ENCODE measurements at places on chromosomes 7 and 10.

DNA sequence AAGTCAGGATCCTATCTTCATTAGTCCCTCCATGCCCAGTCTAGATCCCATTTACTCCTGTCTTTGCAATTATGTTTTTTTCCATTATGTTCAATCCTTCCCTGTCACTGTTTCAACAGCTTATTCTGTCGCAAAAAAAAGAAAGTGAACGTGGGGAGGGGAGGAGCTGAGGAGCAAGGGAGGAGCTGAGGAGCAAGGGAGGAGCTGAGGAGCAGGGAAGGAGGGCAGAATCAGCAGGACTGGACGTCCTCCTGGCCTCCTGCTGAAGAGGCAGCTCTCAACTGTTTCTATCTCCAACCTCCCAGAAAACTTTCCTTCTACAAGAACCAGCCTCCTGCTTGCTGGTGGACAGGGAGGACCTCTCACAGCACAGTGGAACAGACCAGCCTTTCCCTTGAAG lies 26.0 kb downstream of the LARP4B start:
- no peak for DNase-seq

DNA sequence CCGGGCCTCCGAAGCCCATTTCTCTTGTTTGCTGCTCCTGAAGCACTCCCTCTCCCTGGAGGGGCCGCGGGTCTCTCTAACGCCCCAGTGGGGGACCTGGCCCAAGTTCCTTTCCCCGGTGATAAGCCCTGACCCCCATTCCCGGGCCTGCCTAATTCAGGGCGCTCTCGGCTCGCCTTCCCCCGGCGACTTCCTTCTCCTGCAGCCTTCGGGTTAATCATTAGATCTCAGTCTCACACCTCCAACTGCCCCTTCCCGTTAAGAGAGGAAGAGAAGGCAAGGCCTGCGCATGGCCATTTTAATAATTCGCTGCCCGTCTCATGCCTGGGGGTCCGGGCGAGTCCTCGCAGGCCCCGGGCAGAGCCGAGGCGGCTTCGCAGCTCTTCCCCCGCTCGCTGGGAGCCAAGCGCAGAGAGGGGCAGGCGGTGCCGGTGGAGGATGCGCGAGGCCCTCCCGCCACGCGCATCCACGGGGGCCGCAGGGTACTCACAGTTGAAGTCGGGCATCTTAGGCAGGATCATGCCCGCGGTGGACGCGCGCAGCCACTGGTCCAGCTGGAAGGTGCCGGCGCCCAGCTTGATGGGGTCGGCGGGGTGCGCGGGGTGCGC lies 1.2 kb downstream of the MNX1 start:
- DNase-seq, result no peak

GRCh38 chr7:133822001-133822641 lies 305.0 kb upstream of the LRGUK start:
- no peak for DNase-seq

- no peak for DNase-seq
Measured at GRCh38 chr7:38731215-38731614, 100.0 kb upstream of the AMPH start.
